Right lung (tissue), 10 donors: ENCODE measurements at places on chromosomes 11 and 22. TPM values are rescaled to one million over a fixed set of nuclear protein-coding genes. Genes with fewer than 3 reads are reported as not detected.

- DNase-seq = no peak
These were observed 3.9 kb downstream of the LMF2 start for GRCh38 chr22:50503475-50504145.

DNA sequence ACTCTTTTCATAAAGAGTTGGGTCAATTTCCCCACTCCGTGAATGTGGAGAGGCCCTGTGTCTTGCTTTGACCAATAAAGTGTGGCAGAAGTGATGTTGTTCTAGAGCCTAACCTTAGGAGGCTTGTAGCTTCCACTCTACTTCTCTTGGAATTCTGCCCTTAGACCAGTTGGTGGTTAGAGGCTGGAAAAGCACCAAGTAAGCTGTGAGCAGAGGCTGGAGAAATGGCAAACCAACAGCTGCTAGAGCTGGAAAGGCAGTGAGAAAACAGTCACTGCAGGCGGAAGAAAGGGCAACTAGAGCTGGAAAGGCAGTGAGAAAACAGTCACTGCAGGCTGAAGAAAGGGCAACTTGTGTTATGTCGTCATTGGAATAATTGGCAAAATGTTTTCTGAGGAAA, 29.8 kb upstream of the MSANTD2 start:
- DNase-seq = no peak

RASGRP2 gene
- 10.6 TPM for polyA plus RNA-seq

DNA sequence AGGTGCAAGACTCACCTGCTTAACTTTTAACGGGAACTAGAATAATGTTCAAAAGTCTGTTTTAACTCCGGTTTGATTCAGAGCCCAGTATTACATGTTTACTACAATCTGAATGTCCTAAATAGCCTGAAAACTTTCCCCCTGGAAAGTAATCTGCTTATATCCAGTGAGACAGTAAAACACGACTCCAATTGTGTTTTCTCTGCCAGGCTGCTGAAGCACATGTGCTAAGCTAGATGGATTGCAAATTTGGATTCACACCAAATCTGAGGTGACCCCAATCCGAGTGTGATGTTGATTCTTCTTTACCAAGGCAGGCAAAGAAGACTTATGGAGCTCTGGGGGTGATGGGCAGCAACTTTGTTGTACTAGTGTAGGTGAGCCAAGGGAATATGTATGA, 158.7 kb upstream of the PDGFD start:
- no peak for DNase-seq

DNA sequence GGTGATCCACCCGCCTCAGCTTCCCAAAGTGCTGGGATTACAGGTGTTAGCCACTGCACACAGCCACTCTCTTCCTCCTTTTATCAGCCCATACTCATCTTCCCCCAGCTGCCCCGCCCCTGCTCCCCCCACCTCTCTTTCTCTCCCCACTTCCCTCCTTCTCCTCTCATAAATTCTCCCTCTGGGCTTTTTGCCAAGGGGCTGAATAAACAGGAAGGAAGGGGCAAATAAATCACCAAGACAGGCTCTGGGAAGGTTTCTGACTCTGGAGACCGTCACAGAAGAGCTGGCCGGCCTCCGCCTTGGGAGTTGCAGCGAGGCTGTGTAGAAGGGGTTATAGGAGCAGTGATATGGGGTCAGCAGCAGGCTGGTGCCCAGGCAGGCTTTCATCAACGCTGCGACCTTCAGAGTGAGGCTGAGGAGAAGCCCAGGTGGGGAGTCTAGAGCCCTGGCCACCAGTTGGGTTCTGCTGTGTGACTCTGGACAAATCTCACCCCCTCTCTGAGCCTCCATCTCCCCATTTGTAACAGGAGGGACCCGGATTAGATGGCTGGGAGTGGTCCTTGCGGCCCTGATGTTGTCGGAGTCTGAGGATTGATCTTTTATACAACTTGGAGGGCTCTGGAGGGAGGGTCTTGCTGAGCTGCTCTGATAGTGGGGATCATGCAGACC, 62.6 kb upstream of the RASD2 start:
- peak; percentile 86 for DNase-seq

FBLN1 gene
- 307 TPM for polyA plus RNA-seq

GLYATL1 gene
- 2.9 TPM for polyA plus RNA-seq

DNA sequence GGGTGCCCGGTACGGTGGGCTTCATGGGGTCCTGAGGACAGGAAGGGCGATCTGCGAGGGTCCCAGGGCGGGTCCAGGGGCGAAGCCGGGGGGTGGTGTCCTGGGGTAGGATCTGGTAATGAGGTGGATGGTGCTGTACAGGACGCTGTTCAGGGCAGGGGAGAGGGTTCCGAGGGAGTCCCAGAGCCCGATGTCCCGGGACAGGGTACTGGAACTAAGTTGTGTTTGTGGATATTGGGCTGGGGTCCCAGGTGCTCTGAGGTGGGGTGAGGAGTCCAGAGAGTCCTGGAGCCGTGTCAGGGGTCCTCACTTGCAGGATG, 426 bp downstream of the LZTR1 start:
- DNase-seq = no peak

DNA sequence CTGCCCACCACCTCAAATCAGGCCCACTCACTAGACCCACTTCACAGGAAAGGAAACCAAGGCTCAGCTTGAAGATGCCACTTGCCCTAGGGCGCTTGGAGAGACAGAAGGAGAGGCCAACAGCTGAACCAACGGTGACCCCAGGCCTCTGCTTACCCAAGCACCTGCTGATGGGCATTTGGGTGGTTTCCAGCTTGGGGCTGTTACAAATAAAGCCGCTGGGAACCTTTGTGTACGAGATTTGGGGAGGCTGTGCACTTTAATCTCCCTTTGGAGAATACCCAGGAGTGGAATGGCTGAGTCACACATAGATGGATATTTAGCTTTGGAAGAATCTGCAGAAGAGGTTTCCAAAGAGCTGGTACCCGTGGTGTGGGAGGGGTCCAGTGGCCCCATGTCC, 50.9 kb upstream of the LINC01488 start:
- no peak for DNase-seq

DNA sequence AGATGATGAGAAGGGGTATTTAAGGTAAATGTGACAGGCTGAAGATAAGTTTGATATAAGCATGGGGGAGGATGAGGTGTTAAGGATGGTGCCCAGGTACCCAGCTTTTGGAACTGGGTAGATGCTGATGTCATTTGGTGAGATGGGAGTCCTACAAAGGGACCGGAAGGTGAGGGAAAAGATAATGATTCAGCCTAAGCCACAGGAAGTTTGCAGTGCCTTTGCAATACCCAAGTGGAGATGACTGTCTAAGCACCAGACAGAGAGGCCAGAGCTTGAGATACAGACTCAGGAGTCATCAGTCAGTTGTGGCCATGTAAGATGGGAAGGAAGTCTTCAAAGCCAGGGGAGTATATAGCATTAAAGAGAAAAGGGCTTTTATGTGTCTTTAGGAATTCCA, 30.0 kb upstream of the SMCO4 start:
- no peak for DNase-seq

- DNase-seq = no peak
These were observed 8.3 kb downstream of the PLXNB2 start for GRCh38 chr22:50298937-50299784.

DNA sequence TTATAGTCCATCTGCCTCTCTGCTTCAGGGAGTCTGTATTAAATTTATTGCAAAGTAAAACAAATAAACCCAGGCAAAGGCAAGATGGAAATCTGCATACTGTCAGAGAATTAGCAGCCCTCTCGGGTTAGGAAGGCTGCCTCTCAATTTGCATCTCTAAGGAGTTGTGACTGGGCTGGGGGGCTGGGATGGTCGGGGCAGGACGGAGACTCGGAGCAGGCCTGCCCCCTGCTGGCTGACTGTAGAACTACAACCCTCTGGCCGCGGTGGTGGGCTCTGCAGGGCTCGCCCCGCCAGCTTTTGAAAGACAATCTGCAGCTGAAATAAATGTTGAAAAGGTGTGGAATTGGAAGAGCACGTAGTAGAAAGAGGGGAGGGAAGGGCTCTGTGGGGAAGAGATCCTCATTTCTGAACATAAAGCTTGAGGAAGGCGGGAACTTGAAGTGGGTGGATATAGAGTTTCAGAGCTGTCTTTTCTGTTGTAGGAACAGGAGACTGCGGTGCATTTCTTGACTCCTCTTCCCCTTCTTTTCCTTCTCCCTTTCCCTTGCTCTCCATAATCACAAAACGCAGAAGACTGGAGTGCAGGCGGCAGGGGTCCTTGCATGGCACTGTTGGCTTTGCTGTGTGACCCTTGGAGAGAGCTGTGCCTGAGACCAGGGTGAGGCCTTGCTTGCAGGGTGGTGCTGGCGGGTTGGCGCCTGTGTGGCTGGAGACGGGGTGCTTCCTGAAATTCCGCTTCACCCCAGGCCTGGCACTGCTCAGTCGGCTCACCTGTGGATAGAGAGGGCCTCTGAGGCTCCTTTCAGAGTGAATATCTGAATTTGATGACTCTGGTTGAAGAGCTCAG, 22.6 kb upstream of the PKNOX2 start:
- peak; percentile 26 for DNase-seq

DNA sequence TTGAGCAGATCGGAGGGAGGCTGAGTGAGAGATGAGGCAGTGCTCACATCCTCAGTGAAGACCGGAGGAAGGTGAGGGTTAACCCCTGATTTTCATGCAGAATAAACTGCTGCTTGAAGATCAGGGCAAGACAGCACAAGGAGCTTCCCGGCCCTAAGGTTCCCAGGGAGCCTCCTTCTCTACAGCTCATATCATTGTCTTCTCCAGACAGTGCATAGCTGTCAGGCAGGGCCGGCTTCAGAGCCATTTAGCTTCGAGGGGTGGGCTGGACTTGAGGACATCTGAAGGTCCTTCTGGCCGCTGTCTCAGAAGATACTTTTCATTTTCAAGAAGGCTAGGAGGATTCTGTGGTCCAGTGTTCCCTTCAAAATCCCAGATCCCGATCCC, 7.2 kb downstream of the ADAMTS8 start:
- DNase-seq = no peak

DNA sequence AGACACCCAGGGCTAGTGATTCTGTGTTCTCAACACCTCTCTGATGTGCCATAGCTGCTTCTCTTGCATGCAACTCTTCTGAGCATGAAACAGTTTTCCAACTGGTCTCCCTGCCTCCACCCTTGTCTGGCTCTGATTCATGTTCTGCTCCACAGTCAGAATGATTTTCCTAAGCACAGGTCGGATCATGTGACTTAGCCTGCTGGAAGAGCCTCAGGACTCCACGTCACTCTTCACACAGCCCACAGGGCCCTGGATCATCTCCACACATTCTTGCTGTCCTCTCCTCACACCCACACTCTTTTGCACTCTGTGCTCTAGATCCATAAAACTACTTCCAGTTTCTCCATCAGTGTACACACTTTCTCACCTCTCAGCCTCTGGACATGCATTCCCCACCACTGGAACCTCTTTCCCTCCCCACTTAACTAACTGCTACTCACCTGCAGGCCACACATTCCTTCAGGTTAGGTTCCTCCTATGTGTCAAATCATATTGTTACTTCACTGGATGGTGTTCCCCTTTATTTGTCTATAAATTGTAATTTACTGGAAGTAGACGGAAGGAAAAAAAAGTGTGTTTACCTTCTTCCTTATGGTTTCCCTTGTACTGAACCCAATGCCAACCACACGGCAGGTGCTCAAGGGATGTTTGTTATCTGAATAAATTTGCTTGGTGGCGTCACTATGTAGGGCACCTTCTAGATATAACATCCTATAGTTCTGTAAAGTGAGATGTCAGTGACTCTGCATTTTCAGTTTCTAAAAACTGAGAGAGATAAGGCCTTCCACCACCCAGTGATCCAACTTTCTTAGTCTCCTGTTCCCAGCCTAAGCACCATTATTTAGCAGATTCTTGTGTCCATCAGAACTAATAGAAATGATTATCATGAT, 133.7 kb downstream of the ETS1 start:
- no peak for DNase-seq

GRCh38 chr22:29512031-29512430, 32.0 kb downstream of the NEFH start:
- DNase-seq = no peak

- no peak for DNase-seq
These were observed 95.1 kb downstream of the CELSR1 start for GRCh38 chr22:46442217-46442853.

DNA sequence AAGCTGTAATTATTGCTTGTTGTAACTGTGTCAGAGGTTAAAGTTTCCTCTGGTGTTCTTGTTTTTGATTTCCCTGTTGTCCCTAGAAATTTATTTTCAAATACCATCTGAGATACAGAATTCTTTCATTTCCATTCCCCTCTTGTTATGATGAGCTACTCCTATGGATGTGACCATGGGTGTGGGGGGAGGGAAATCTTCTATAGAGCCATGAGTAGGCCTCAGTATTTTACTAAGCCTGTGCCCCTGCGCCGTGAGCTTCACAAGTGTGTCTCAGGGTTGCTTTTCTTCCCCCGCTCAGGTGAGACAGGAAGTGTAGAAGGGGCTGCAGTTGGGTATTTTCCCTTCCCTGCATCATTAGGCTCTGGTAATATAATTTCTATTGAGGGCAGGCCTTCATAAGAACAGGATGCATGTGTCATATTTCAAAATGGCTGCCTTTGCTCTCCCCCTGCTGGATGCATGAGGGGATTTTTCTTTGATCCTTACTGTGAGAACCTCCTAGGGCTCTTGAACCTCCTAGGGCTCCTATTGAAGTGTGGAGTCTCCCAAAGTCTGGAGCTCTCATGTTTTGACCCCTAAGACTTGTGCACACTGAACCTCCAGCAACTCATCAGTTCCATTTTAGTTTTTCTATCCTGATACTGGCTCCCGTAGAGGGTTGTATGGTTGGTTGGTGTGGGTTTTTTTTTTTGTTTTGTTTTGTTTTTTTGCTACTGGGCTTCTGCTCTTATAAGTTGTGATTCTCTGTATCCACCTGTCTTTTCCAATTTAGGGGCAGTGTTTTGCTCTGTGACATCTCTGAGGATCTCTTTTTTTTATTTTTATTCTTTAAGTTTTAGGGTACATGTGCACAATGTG, 658.2 kb downstream of the NTM start:
- no peak for DNase-seq

GRCh38 chr11:41225856-41226633, 233.4 kb downstream of the LRRC4C start:
- DNase-seq = no peak

- no peak for DNase-seq
These were observed 17.9 kb upstream of the MUC6 start for GRCh38 chr11:1054143-1055108.

- no peak for DNase-seq
These were observed 986 bp downstream of the NLRP10 start for GRCh38 chr11:7964261-7964660.

- DNase-seq = peak; percentile 77
These were observed 1.0 kb upstream of the FNBP4 start for GRCh38 chr11:47768101-47768612.

GNAZ gene
- 4.3 TPM for polyA plus RNA-seq

DNA sequence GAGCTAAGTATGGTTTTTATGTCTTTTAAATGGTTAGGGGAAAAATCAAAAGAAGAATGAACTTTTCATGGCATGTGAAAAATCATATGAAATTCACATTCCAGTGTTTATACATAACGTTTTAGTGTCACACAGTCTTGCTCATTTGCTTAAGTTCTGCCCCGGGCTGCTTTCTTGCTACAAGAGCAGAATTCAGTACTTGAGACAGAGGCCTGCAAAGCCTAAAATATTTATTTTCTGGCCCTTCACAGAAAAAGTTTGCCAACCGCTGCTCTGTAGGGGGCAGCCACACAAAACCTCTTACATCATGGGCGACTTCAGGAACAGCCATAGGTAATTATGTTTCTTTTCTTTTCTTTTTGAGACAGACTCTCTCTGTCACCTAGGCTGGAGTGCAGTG, 1.0 kb upstream of the ATG2A start:
- peak; percentile 34 for DNase-seq
